Adipose tissue (tissue), 3 donors: ENCODE measurements at places on chromosomes 12 and 14. TPM values are rescaled to one million over a fixed set of nuclear protein-coding genes. Genes with fewer than 3 reads are reported as not detected.

PPP1R1A gene
- 309 TPM for polyA plus RNA-seq

HCAR2 gene
- polyA plus RNA-seq, result 68.5 TPM

CLEC4A gene
- polyA plus RNA-seq, result 0.89 TPM

KRT73 gene
- 0.07 TPM for polyA plus RNA-seq

C1S gene
- polyA plus RNA-seq, result 315 TPM

VDR gene
- 2.9 TPM for polyA plus RNA-seq

NRXN3 gene
- polyA plus RNA-seq, result 0.27 TPM

CRIP1 gene
- polyA plus RNA-seq, result 16.9 TPM

AHNAK2 gene
- polyA plus RNA-seq, result 15.6 TPM

B4GALNT1 gene
- 2.5 TPM for polyA plus RNA-seq

SLC7A7 gene
- 15.2 TPM for polyA plus RNA-seq

HOXC4 gene
- 0.18 TPM for polyA plus RNA-seq

GTF2H3 gene
- polyA plus RNA-seq, result 15.4 TPM

HOXC10 gene
- polyA plus RNA-seq, result 0.63 TPM

SCN8A gene
- 0.12 TPM for polyA plus RNA-seq

CISTR gene
- not detected for polyA plus RNA-seq

MARCHF9 gene
- polyA plus RNA-seq, result 8.8 TPM

MYO1H gene
- not detected for polyA plus RNA-seq

P2RX2 gene
- 0.37 TPM for polyA plus RNA-seq

ADCY6 gene
- 17.9 TPM for polyA plus RNA-seq

MRPL51 gene
- 100 TPM for polyA plus RNA-seq

LMO3 gene
- polyA plus RNA-seq, result 7.0 TPM

TMPRSS12 gene
- not detected for polyA plus RNA-seq
